ENCODE measurements at places on chromosomes 4 and X. TPM values are rescaled to one million over a fixed set of nuclear protein-coding genes. Genes with fewer than 3 reads are reported as not detected.

MSX1 gene
- polyA plus RNA-seq, result not detected

- no peaks in the 10 kb centered on the region for H3K27me3 ChIP-seq
- H3K4me1 ChIP-seq, result no peaks in the 10 kb centered on the region
- no peak for DNase-seq
- no peak overlapping the region for H3K4me3 ChIP-seq
- H3K36me3 ChIP-seq, result no peaks in the 10 kb centered on the region
These were observed 261.2 kb downstream of the CBLL2 start for GRCh38 chrX:22533898-22534297.

DNA sequence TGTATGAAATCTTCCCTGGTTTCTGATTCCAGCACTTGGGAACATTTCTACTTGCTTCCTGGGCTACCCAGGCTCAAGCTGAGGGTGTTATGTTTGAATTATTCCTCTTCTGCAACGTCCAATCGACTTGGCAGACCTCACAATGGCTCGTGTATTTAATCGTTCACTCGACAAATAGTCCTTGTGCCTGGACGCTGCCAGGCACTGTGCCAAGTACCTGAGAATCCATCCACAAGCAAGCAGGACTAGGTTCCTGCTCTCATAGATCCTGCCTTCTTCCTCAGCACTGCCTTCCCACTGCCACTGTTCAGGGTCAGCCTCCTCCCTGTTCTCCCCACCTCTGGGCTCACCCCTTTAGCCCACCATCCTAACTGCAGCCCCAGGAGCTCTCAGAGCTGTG is 113.3 kb downstream of the EFNB1 start:
- H3K27me3 ChIP-seq, result no peaks in the 10 kb centered on the region
- no peaks in the 10 kb centered on the region for H3K36me3 ChIP-seq
- no peak overlapping the region for H3K27ac ChIP-seq
- H3K4me3 ChIP-seq, result no peak overlapping the region
- H3K4me1 ChIP-seq, result no peaks in the 10 kb centered on the region
- DNase-seq, result no peak

PAGE2B gene
- not detected for polyA plus RNA-seq

- H3K36me3 ChIP-seq, result no peaks in the 10 kb centered on the region
- H3K4me1 ChIP-seq, result no peaks in the 10 kb centered on the region
- H3K27me3 ChIP-seq, result peaks cover 25% of the 10 kb centered on the region
- H3K4me3 ChIP-seq, result no peak overlapping the region
- H3K27ac ChIP-seq, result no peak overlapping the region
These were observed 8.3 kb downstream of the SPATA18 start for GRCh38 chr4:52059372-52059771.

KIAA1210 gene
- polyA plus RNA-seq, result not detected

DNA sequence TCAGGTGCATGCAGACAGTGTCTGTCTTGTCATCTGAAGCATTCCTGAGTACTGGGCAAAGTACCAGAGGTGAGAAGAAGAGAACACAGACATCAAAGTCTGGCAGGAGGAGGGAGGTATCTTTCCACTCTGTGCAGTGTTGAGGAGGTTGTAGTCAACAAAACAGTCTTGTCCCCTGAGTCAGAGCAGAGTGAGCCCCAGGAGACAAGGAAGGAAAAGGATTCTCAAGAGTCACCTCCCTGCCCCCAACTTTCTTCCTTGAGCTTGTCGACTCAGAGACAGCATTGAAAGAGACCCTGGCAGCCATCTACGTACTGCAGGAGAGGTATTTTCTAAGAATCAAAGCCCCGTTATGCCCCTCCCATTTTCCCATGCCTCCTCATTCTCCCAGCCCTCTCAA is 4.4 kb upstream of the SRPX start:
- DNase-seq, result no peak
- H3K4me1 ChIP-seq, result no peaks in the 10 kb centered on the region
- H3K27ac ChIP-seq, result no peak overlapping the region
- H3K36me3 ChIP-seq, result no peaks in the 10 kb centered on the region
- H3K27me3 ChIP-seq, result peaks cover 24% of the 10 kb centered on the region

CXCL3 gene
- not detected for polyA plus RNA-seq

GRCh38 chr4:21625447-21625846 is 323.1 kb downstream of the KCNIP4 start:
- H3K27ac ChIP-seq, result no peak overlapping the region
- no peaks in the 10 kb centered on the region for H3K36me3 ChIP-seq
- no peaks in the 10 kb centered on the region for H3K4me1 ChIP-seq
- no peak overlapping the region for H3K4me3 ChIP-seq
- no peaks in the 10 kb centered on the region for H3K27me3 ChIP-seq

- H3K4me3 ChIP-seq, result no peak overlapping the region
- H3K27me3 ChIP-seq, result peaks cover 2% of the 10 kb centered on the region
- H3K27ac ChIP-seq, result no peak overlapping the region
- no peak for DNase-seq
These were observed 208.8 kb downstream of the UGT8 start for GRCh38 chr4:114807357-114807756.

DNA sequence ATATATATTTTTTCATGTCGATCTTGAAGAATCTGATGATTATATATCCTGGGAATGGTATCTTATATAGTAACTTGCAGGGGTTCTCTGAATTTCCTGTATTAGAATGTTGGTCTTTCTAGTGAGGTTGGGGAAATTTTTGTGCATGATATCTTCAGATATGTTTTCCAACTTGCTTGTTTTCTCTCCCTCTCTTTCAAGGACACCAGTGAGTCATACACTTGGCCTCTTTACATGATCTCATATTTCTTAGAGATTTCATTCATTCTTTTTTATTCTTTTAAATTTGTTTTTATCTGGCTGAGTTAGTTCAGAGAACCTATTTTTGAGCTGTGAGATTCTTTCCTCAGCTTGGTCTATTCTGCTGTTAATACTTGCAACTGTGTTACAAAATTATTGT is 27.2 kb upstream of the C4orf17 start:
- no peaks in the 10 kb centered on the region for H3K4me1 ChIP-seq

All from naive thymus-derived CD8-positive, alpha-beta T cell (primary cell).